ENCODE measurements at places on chromosomes 4 and X.

GRCh38 chr4:129314781-129315180 lies 218.8 kb downstream of the C4orf33 start:
- DNase-seq = no peak

DNA sequence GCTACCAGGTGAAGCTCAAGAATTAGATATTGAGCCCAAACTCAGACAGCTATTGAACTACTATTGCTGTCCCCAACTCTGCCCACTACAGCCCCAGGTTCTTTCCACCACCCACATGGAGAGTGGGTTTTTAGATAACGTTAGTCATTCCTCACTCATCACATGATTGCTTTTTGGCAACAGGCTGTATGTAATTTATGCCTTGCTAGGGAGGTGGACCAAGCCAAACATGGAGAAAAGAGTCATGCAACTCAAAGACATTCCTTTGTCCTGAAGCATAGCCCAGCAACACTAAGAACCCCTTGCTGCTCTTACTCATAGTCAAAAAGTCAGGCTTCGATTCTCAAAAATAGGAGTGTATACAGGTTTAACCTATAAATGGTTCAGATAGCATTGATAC lies 275.9 kb upstream of the VCX3A start:
- DNase-seq = no peak

DNA sequence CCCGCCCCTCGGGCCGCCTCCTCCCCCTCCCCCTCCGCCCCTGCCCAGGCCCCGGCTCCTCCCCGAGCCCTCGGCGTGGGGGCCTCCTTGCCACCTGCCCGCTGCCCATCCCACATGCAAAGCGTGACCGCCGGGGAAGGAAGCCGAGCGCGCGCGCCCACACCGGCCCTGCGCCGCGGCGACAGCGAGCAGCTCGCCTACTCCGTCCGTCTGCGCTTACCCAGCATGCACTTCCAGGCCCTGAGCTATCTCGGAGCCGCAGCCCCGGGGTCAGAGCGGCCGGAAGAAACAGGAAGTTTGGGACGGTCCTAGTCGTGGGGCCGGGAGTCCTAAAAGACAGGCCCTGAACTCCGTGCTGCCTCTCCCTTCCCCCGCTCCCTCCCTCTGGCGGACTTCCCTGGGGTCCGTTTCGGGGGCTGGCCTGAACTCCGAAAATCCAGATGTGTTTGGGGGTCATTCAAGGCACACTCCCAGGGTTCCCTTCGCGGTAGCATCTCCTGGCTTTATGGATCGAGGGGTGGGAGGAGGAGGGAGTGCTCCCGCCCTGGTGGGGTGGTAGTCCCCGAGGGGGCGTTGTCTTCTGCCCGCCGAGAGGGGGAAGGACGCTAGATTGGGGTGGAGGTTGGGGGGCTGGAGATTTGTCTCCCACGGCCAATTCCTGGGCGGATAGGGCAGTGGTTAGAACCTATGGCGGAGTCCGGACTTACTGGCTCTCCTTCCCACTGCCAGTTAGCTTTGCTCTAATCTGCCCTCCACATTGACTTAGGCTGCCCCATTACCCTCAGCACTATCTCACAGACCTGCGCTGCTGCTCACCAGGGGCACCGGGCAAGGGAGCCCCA lies 25.0 kb upstream of the BCORL1 start:
- DNase-seq = peak; percentile 49

- DNase-seq = no peak
Observed at GRCh38 chr4:101763576-101763975, 27.0 kb upstream of the BANK1 start.

GRCh38 chrX:140507982-140508305 lies 3.1 kb upstream of the SOX3 start:
- DNase-seq = no peak

GRCh38 chr4:48509543-48509942 lies 19.5 kb downstream of the ZAR1 start:
- no peak for DNase-seq

GRCh38 chr4:44235897-44236296 lies 212.7 kb downstream of the KCTD8 start:
- no peak for DNase-seq

- DNase-seq = no peak
Observed at GRCh38 chr4:143345356-143345755, 8.7 kb downstream of the GAB1 start.

GRCh38 chr4:136599890-136600289 lies 932.4 kb downstream of the PCDH18 start:
- DNase-seq = no peak

- DNase-seq = no peak
Observed at GRCh38 chrX:152313529-152314302, 137.4 kb downstream of the GABRA3 start.

DNA sequence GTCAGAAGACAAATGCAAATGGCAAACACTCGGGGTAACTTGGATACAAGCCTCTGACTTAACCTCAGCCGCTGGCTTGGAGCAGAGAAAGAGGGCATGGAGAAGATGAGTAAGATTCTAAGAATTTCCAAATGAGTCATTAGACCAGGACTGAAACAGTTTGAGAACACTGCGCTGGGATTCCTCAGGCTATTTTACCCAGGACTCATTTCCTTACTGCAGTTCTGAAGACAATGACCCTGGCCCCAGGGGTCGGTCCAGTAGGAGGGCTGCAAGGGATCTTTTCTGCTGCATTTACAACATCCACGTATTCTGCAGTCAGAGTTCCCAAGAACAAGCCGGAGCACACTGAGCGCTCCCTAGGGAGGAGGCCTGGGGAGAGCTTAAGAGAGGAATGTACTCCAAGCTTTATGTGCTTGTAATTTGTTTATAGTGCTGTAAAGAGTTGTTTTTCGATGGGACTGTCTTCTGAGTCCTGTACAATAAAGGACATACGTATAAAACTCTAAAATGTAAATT lies 27.3 kb upstream of the SORBS2 start:
- DNase-seq = no peak

- no peak for DNase-seq
Observed at GRCh38 chrX:46737462-46737861, 21.5 kb downstream of the SLC9A7 start.

DNA sequence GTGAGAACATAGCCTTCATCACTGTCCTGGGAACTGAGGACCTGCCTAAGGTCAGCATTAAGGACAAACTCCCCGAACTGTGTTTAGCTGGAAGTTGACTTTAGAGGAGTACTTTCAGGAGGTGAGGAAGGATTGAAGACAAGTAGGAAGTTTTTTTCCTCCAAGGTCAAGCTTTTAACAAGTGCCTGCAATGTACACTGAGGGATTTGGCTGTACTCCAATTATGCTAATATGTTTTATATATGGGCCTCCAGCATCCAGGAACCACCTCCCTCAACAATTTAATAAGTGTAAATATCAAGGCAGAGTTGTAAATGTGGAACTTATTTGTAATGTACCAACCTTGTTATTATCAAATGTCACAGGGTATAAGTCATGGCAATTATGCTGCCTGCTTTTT lies 726.2 kb downstream of the RPA4 start:
- no peak for DNase-seq

DNA sequence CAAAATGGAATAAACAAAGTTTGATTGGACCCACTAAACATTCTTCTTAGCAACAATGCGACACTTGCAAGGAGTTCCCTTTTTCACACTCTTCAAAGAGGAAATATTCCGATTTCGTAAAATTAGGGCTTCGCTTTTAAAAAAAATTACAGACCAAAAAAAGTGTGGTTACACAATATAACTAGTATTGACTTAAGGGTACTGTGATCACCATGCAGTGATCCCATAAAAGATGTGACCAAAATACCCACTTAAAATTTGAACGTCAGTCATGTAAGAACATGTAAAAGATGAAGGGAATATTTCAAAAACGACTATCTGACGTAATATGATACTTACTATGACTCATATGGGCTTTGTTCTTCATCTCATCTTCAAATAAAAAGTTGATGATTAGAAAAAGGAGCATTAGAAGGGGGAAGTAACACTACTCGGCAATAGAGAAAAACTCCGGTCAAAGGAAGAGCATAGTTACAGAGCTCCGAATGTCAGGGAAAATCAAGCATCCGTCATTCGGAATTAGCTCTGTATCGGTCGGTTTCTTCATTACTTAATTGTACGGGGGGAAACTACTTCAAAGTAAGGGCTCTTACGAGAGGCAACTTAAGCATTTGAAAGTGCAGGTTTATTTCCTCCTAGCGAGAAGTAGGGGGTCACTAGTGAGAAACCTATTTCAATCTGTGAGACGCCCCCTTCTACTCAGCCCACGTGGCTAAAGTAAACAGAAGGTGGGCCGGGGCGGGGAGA lies 1.3 kb upstream of the TET2 start:
- no peak for DNase-seq

GRCh38 chr4:177107288-177107921 lies 202.3 kb upstream of the NEIL3 start:
- DNase-seq = no peak

DNA sequence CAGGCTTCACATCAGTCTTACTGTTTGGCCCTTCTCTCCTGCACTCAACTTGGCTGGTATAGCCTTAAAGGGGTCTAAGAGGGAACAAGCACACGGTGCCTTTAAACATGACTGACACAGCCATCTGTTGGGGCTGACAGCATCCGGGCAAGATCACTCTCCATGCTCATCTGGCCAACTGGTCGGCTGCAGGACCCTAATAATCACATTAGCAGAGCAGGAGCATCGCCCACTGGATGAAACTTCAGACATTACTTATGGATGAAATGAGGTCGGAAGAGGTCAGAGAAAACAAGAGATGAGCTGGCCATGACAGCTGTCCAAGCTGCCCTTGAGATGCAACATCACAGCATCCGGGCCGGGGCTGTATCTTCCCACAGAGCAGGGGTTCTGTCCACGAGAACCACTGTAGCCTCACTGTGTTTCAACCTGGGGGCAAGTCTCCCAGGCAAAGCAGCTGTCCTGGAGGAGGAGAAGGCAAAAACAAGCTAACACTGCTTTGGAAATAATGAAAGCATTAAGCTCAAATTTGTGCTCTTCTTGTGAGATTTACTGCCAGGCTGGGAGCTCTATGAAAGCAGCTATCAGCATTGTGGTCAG lies 94.4 kb upstream of the TTC29 start:
- DNase-seq = no peak

GRCh38 chr4:165096776-165097175 lies 15.9 kb downstream of the TMEM192 start:
- no peak for DNase-seq

DNA sequence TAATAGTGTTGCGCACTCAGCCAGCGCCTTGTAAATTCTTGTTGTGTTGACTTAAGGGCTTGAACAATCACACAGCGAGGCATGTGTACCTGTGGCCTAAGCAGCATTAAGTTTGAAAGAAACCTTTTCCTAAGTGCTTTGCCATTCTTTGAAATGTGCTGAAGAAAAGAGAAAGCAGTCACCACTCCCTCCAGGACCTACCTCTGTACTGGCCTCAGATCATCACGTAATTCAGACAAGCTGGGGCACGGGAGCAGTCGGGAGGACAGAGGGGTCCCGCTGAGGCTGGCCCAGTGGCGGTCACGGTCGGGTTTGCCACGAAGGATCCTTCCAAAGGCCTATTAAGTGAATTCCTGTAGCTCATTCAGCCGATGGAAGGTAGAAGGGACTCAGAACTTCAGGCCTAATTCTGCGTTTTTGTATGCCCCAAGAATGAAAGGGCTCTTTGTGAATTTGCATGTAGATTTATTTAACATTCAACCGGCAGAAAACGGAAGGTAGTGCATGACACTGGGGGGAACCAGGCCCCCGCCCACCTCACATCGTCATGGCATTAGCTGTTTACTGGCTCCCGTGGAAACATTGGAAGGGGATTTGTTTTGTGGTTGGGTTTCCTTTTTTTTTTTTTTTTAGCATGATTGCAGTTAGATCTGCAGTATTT lies 106.3 kb downstream of the TRAPPC11 start:
- no peak for DNase-seq

DNA sequence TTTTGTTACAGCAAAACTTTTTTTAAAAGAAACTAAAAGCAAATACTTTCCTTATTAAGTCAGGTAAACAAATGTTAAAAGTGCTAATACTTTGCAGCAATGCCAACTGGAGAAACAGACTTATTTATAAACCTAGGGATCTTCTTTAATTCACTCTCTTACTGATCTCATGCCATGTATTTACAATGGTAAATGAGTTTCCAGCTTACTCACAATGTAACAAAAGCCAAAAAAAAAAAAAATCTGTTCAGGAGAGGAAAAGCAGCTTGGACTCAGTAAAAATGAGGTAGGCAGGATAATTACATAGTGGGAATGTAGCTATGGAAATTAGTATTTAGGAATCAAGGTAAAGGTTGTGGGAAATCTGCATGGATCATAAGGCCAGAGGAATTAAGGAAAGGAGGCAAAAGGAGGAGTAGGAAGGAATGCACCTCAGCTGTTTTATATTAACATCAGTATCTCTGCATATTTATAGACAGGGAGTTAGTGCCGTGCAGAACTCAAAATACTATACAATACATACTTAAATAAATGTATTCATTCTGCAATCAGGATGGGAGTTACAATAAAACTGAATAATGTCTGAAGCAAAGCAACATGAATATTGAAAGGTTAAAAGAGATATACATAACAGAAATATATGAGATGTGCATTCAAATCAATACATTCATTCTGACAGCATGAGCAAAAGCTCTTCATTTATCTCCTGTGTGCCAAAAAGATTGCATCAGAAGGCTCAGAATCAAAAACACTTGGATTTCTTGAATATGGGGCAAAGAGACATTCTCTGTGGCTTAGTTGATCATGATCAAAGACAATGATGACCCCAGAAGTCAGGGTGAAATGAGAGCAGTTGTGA lies 57.9 kb upstream of the ETNPPL start:
- DNase-seq = no peak

DNA sequence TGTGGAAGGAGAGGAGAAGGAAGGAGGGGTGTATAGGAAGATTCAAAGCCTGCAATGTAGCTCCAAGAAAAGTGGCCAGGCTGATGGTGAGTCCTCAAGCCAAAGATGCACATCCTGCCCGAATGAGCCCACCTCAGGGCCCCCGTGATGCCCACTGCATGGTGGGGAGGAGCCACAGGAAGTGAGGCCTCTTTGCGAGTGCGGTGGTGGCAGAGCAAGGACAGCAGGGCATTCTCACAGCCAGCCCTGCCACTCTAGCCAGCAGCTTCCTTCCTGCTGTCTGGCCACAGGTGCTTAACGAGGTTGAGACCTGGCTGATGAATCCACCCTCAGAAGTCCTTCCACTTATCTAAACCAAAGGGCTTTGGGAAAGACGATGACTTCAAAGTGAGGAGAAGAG lies 55.8 kb downstream of the BCOR start:
- DNase-seq = no peak

- no peak for DNase-seq
Observed at GRCh38 chrX:21813612-21814368, 25.6 kb upstream of the MBTPS2 start.

- no peak for DNase-seq
Observed at GRCh38 chr4:98447648-98448047, 186.5 kb downstream of the RAP1GDS1 start.

- DNase-seq = no peak
Observed at GRCh38 chrX:28979877-28980276, 392.6 kb downstream of the IL1RAPL1 start.

- DNase-seq = no peak
Observed at GRCh38 chr4:184655889-184656869, 6.6 kb downstream of the PRIMPOL start.

GRCh38 chrX:40098264-40099054 lies 701 bp upstream of the BCOR start:
- peak; percentile 47 for DNase-seq

All from stimulated activated CD4-positive, alpha-beta T cell treated with anti-CD3 and anti-CD28 coated beads, Interleukin-4, amount 100 ng/mL, for 24 hours (primary cell).